ENCODE measurements at places on chromosomes 12 and 14. TPM values are rescaled to one million over a fixed set of nuclear protein-coding genes. Genes with fewer than 3 reads are reported as not detected.

DNA sequence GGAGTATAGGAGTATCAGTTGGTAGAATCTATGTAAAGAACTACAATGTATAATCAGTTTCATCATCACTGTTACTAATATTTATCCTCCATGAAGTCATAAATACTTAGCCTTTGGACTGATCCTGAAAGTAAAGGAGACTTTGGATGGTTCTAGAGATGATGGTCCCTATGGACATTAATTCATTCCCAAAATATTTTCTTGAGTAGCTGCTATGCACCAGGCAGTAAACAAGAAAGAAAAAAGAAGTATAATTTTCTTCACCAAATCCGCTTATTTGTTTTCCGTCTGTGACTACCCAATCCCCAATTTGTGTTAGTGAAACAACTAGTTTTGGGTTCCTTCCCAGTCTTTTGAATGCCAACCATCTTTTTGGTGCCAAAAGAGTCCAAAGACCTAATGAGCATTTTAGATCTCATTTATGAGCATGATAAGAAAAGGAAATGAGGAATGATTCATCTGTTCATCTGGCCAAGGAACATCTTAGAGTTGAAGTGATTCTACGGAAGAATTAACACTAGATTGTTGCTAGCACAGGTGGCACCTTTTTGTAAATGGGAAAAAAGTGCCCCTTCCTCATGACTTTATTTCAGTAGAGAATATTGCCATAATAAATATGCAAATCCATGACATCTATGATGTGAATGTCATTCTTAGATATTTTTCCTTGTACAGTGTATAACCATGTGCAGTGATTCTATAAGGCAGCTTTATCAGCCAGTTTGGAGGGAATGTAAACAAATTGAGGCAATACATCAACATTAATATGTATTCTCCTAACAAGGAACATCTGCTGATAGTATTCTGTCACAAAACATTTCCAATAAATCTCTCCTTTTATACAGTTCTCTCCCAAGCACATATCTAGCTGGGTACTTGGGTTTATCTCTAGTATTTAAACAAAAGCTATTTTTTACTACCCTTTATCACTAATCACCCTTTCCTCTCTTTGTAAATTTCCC, 85.1 kb upstream of the CCDC91 start:
- H3K27ac ChIP-seq: no peak overlapping the region
- DNase-seq: no peak
- H3K36me3 ChIP-seq: no peaks in the 10 kb centered on the region
- H3K4me1 ChIP-seq: no peaks in the 10 kb centered on the region
- H3K27me3 ChIP-seq: no peaks in the 10 kb centered on the region

DNA sequence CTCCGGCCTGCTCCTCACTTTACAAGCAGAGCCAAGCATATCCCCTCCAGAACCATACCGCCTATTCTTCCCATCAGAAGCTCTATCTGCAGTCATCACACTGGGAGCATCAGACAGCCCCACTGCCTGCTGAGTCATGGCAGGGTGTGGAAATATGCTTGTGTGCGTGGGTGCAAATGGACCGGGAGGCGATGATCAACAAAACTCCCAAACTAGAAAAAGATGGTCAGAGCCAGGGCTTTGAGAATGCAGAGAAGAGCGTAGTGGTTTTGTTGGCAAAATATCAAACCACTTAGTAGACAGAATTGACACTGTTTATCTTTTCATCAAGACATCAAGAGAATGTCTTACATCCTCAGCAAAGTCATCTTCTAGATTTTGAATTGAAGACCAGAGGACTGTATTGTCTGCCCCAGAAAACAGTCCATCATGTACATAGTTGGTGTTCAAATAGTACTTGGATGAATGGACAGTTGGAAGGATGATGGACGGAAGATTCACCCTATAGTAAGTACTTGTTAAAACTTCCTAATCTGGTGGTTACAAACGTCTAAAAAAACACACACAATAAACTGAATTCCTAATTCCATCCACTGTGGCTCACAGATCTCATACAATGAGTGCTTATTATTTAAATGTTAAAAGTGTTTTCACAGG, 54.9 kb downstream of the VWF start:
- no peaks in the 10 kb centered on the region for H3K27me3 ChIP-seq
- H3K4me1 ChIP-seq: peaks cover 69% of the 10 kb centered on the region
- H3K4me3 ChIP-seq: no peak overlapping the region
- peak overlapping the region; percentile 44 for H3K27ac ChIP-seq
- DNase-seq: no peak

DNA sequence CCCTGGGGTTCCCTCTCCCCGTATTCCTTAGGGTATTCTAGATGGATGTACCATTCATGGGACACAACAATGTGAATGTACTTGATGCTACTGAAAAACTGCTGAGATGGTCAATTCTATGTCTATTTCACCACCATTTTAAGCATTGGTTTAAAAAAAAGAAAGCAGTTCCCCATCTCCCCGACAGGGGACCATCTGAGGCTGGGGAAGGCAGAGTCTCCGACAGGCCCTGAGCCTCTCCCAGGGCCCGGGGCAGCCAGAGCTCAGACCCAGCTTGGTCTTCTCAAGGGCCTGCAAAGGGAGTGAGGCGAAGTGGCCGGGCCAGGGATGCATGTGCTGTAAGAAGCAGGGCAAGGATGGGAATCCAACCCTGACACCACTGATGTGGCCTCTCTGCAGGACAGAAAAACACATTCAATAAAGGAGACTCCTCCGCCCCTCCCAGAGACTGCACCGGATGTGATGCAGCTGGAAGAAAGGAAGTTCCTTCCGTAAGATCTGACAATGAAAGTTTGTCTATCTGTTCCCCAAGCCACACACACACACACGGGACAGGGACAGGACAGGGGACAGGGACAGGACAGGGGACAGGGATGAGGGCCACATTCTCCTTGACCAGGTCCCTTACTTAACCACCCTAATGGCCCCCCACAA, 234.1 kb downstream of the BCL11B start:
- H3K4me1 ChIP-seq: no peaks in the 10 kb centered on the region
- H3K4me3 ChIP-seq: no peak overlapping the region
- no peaks in the 10 kb centered on the region for H3K27me3 ChIP-seq
- H3K27ac ChIP-seq: no peak overlapping the region
- DNase-seq: no peak

DNA sequence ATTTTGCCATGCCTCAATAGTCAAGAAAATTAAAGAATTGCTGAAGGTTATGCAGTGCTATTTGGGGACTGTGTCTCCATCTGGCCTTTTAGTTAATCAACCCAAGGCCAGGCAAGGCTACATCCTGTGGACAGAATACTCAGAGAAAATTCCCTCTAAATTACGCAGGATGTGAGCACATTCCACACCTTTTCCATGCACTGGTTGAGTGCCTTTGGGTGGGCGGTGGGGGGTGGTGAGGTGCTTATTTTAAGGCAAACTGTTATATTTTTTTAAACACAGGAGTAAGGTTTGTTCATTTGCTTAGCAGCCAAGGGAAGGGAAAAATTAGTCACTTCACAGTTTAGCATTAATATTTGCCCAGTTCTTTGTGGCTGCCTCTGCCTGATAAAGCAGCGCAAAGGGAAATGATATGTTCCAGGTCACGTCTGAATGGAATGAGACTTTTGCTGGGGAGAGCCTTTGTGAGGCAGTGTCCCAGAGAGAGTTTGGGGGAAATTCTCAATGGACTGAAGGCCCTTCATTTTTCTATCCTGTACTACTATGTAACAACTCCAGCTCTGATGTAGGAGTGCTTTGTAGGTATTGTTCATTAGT, 17.2 kb upstream of the KCNA5 start:
- no peaks in the 10 kb centered on the region for H3K36me3 ChIP-seq
- no peak for DNase-seq
- no peak overlapping the region for H3K4me3 ChIP-seq
- H3K27ac ChIP-seq: no peak overlapping the region
- no peaks in the 10 kb centered on the region for H3K4me1 ChIP-seq

The PRICKLE1 gene
- 69.0 TPM for total RNA-seq

- H3K27me3 ChIP-seq: peaks cover 3% of the 10 kb centered on the region
- H3K36me3 ChIP-seq: no peaks in the 10 kb centered on the region
- H3K4me1 ChIP-seq: no peaks in the 10 kb centered on the region
These were observed 20.3 kb upstream of the TMX1 start for GRCh38 chr14:51219473-51220448.

The CCDC88C gene
- total RNA-seq: 29.6 TPM
